ENCODE measurements at places on chromosomes 6 and 20. TPM values are rescaled to one million over a fixed set of nuclear protein-coding genes. Genes with fewer than 3 reads are reported as not detected.
A peak's percentile ranks its signal among the peaks of the same experiment; 100 is the strongest.

GRCh38 chr20:59481067-59481466 lies 123.3 kb upstream of the PHACTR3 start:
- no peaks in the 10 kb centered on the region for H3K27me3 ChIP-seq
- H3K4me3 ChIP-seq = no peak overlapping the region
- no peaks in the 10 kb centered on the region for H3K36me3 ChIP-seq

DNA sequence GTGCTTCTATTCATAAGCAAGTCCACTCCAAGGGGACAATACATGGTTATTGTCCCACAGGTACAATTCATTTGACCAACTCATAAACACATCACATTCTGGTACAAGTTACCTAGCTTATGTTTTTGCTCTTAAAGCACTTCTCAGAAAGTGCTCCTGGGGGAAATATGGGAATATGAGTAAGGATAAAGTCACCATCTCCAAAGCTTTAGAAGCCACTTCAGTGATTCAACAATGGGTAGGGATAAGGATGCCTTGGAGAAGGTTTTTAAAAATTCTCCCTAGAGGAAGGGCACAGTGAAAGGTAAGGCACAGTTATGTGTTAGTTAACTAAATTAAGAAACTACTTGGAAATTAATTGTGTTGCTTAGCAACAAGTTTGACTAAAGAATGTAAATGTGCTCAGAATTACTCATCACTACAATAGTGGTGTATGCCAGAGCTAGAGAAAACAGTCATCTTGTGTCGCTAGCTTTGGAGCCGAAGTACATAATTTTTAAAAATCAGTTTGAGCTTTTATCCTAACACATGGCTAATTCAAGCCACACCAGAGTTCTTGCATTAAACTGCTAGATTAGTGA lies 39.5 kb upstream of the LAMP5 start:
- no peaks in the 10 kb centered on the region for H3K27me3 ChIP-seq
- H3K27ac ChIP-seq = no peak overlapping the region
- H3K4me1 ChIP-seq = no peaks in the 10 kb centered on the region
- no peak for DNase-seq

- no peak overlapping the region for H3K27ac ChIP-seq
- H3K27me3 ChIP-seq = no peaks in the 10 kb centered on the region
These were observed 86.9 kb downstream of the MLIP start for GRCh38 chr6:54198134-54198533.

DNA sequence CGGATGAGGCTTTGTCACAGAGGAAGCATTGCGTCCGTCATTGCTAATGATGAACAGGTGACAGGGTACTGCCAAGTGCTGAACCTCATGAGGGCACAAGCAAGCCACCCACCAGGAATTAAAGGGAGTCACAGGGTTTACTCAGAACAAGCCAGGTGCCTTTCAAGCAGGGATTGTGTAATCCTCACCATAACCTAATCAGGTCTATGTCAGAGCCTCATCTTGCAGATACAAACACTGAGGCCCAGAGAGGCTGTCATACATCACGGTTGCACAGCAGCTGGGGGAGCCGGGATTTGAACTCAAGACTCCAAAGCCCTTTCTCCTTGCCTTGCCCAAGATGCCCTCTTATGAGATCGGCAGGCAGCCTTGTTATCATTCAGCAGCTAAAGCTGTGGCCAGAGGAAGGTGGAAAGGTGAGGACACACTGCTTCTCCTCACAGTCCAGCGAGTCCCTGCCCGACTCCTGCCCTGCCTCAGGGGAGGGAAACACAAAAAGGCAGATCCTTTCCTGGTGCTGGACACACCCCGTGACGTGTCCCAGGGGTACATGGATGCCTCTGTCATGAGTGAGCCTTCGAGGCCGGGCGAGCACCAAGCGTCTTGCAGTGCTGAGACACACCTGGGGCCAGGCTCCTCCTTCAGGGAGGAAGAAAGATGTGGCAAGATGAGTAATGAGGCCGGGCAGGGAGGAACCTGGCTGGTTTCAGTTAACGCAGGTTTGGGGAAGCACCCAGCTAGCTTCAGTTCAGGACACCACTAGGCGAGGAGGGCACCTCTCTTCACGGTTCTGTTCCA lies 214.9 kb downstream of the LY86 start:
- H3K4me3 ChIP-seq = no peak overlapping the region
- H3K27me3 ChIP-seq = no peaks in the 10 kb centered on the region
- DNase-seq = no peak
- peaks cover 3% of the 10 kb centered on the region for H3K4me1 ChIP-seq
- no peaks in the 10 kb centered on the region for H3K36me3 ChIP-seq
- H3K27ac ChIP-seq = no peak overlapping the region

- no peak overlapping the region for H3K4me3 ChIP-seq
- H3K27ac ChIP-seq = no peak overlapping the region
- no peak for DNase-seq
- no peaks in the 10 kb centered on the region for H3K4me1 ChIP-seq
- no peaks in the 10 kb centered on the region for H3K27me3 ChIP-seq
- peaks cover 91% of the 10 kb centered on the region for H3K36me3 ChIP-seq
These were observed 122.9 kb downstream of the ZMYND8 start for GRCh38 chr20:47233333-47234188.

The WFDC5 gene
- not detected for total RNA-seq

The ZBP1 gene
- total RNA-seq = not detected

DNA sequence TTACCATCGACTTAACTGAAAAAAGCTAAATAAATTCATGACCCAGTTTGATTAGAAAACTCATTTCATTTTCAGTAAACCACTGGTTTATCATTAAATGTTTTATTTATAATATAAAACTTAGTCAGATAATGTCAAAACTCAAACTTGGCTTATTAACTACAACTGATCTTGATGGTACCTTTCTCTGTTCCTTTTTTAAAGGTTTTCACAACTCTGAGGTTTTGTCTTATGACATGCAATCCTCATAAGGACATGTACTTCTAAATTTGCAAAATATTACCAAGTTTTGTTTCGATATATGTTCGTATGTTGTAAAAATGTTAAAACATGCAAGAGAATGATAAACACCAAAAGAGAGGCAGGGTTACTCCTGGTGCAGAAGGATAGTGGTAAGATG lies 82.5 kb upstream of the PDE10A start:
- H3K27ac ChIP-seq = no peak overlapping the region
- no peaks in the 10 kb centered on the region for H3K36me3 ChIP-seq
- H3K4me1 ChIP-seq = no peaks in the 10 kb centered on the region
- DNase-seq = no peak
- no peaks in the 10 kb centered on the region for H3K27me3 ChIP-seq

The MUC21 gene
- total RNA-seq = not detected

The VARS1 gene
- total RNA-seq = 48.8 TPM

- no peaks in the 10 kb centered on the region for H3K36me3 ChIP-seq
- no peaks in the 10 kb centered on the region for H3K27me3 ChIP-seq
- no peak overlapping the region for H3K4me3 ChIP-seq
- H3K4me1 ChIP-seq = peaks cover 11% of the 10 kb centered on the region
- H3K27ac ChIP-seq = no peak overlapping the region
These were observed 49.6 kb upstream of the GFRAL start for GRCh38 chr6:55277646-55278045.

DNA sequence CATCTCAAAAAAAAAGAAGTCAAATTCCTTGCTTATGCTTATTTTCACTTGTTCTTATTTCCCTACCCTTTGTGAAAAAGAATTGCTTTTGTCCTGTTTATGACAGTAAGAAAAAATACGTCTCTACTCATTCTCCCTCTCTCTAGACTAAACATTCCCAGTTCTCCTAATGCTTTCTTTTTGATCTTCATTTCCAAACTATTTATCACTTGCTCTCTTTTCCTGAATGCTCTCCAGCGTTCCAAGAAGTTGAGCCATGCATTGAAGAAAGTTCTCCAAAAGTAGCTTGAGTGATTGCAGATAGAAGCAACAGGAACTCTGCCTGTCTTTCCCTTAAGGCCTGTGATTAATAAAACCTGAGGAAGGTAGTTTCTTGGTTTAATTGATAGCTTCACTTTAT lies 53.1 kb upstream of the TMEM170B start:
- no peaks in the 10 kb centered on the region for H3K27me3 ChIP-seq
- DNase-seq = no peak
- no peaks in the 10 kb centered on the region for H3K36me3 ChIP-seq
- H3K4me3 ChIP-seq = no peak overlapping the region

The HLA-DRA gene
- total RNA-seq = not detected

GRCh38 chr20:37920270-37920669 lies 17.3 kb downstream of the VSTM2L start:
- DNase-seq = no peak
- H3K36me3 ChIP-seq = no peaks in the 10 kb centered on the region
- H3K27me3 ChIP-seq = no peaks in the 10 kb centered on the region
- H3K27ac ChIP-seq = no peak overlapping the region

The CLPSL2 gene
- total RNA-seq = 1.0 TPM

DNA sequence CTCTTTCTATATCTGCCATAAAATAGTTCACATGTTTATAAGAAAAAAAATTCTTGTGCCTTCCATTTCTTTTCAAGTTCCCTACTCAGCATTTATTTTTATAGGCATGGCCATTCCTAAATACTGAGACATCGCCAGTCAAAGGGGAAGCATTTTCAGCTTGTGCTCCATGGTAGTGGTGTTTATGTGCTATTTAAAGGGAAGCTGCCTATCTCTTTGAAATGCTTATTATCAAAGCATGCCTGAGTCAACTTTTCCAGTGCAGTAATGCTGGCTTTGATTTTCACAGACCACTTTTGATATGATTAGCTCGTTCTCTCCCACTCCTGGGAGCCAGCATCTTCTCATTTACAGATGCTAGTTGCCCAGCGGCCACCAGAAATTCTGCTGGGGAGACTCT lies 124.1 kb upstream of the RIN2 start:
- H3K36me3 ChIP-seq = no peaks in the 10 kb centered on the region
- no peaks in the 10 kb centered on the region for H3K27me3 ChIP-seq
- no peaks in the 10 kb centered on the region for H3K4me1 ChIP-seq
- no peak overlapping the region for H3K4me3 ChIP-seq

The MOG gene
- 0.45 TPM for total RNA-seq

DNA sequence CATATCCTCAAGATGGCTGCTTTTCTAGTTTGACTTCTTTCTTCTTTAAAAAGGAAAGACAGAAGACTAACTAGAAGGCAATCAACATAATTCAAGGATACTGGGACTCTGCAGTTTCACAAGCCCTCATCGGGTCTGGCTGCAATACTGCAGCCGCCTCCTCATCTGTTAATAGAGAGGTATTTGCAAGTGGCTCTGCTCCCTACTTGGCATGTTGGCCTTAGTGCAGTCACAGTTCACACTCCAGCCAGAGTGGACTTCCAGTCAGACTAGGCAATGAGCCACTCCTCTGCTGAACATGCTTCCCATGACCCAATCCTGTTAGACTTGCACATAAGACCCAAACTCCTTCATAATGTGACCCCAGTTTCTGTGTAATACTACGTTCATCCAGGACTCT lies 141.9 kb upstream of the ENPP5 start:
- DNase-seq = no peak
- no peak overlapping the region for H3K27ac ChIP-seq
- no peak overlapping the region for H3K4me3 ChIP-seq

The ESR1 gene
- total RNA-seq = not detected

- no peaks in the 10 kb centered on the region for H3K36me3 ChIP-seq
- no peak overlapping the region for H3K4me3 ChIP-seq
- H3K4me1 ChIP-seq = peaks cover 16% of the 10 kb centered on the region
- DNase-seq = no peak
- no peak overlapping the region for H3K27ac ChIP-seq
These were observed 176.4 kb upstream of the MYLIP start for GRCh38 chr6:15952231-15953151.

DNA sequence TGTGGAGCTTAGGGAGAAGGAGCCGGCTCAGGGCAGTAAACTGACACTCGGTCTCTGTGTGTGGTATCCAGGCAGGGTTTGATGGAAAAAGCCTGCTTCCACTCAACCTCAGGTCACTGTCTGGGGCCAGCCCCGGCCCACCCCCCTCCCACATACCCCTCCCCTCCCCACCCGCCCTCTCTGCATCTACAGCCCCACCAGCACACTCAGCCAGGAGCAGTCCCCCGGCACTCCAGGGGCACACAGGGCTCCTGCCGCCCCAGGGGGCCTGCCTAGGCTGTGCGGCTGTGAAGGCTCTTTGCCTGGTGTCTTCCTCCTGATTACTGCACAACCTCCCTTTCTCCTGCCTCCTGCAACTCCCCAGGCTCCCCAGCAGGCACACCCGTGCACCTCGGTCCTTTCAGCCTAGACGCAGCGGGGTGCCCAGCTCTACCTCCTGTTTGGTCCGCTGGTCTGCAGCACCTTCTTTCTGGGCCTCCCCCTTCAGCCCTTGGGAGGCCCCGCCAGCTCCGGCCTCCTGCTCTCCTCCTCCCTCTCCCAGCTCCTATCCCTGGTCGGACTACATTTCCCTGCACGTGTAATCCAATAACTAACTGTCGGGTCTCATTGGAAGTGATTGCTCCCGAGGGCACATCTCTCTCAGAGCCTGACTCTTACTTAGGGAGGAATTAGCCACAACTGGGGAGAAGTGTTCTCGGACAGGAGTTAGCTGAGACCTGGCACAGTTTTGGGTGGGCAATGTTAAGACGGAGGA lies 1.3 kb upstream of the FOXF2 start:
- peaks cover 94% of the 10 kb centered on the region for H3K27me3 ChIP-seq
- no peak overlapping the region for H3K27ac ChIP-seq
- peak; percentile 73 for DNase-seq
- peaks cover 8% of the 10 kb centered on the region for H3K4me1 ChIP-seq
- no peaks in the 10 kb centered on the region for H3K36me3 ChIP-seq

The PRDM1 gene
- 63.4 TPM for total RNA-seq

The ME1 gene
- 15.4 TPM for total RNA-seq

DNA sequence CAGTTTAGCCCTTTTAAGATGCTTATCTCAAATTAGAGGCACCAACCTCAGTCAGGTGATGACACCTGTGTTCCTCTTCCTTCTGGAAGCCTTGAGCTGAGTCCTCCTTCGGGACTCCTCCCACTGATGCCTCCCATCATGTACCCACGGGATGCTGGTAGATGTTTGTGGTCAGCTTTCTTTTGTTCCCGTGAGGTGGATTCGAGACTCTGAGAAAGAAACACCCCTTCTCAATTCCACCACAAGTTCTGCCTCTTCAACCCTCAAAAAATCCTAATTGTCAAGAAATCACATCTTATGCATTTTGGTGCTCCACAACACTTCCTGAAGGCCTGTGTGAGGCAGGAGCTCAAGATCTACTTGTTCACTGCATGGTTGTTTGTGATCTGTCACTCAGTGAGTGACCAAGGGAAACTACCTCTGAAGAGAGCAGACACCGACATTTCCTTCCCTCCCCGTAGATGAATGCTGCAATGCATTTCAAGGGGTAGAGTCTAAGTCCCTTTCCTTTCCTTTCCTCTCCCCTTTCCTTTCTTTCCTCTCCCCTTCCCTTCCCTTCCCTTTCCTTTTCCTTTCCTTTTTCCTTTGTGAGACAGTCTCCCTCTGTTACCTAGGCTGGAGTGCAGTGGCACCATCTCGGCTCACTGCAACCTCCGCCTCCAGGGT lies 50.5 kb downstream of the PCNA start:
- no peaks in the 10 kb centered on the region for H3K36me3 ChIP-seq
- H3K4me1 ChIP-seq = no peaks in the 10 kb centered on the region
- no peak overlapping the region for H3K4me3 ChIP-seq
- no peak for DNase-seq
- no peak overlapping the region for H3K27ac ChIP-seq

DNA sequence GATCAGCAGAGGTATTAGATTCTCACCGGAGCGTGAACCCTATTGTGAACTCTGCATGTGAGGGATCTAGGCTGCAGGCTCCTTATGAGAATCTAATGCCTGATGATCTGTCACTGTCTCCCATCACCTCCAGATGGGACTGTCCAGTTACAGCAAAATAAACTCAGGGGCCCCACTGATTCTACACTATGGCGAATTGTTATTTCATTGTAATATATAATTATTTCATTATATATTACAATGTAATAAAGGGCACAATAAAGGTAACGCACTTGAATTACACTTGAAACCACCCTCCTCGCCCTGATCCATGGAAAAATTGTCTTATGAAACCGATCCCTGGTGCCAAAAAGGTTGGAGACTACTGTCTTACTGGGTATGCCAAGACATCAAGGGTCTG lies 18.6 kb downstream of the PRKN start:
- H3K4me3 ChIP-seq = no peak overlapping the region
- DNase-seq = no peak
- no peaks in the 10 kb centered on the region for H3K36me3 ChIP-seq
- H3K27ac ChIP-seq = no peak overlapping the region
- H3K4me1 ChIP-seq = peaks cover 3% of the 10 kb centered on the region

Measured in endodermal cell (in vitro differentiated cells).